ENCODE measurements at places on chromosomes 4 and X.

GRCh38 chr4:102546635-102547034 lies 45.5 kb downstream of the NFKB1 start:
- no peak for DNase-seq

GRCh38 chr4:113090954-113091353 lies 41.5 kb downstream of the ANK2 start:
- DNase-seq, result no peak

- DNase-seq, result no peak
Measured at GRCh38 chr4:176566769-176567168, 226.0 kb downstream of the VEGFC start.

DNA sequence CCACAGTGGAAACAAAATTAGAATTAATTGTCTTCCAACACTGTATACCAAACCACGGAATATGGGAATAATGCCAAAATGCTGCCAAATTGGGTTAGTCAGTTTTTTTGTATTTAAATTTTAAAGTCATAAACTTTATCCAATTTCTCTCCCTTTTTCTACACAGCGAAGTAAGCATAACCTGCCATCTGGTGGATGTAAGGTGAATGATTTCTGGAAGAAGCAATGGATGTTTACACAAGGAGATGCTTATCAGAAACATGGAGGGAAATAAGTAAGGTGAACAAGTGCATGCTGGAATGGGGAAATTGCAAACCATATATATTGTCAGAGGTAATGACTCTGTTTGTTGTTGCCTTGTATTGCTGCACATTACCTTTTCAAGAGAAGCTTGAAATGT lies 691.9 kb downstream of the TECRL start:
- no peak for DNase-seq

GRCh38 chr4:182240161-182241130 lies 2.8 kb upstream of the TENM3 start:
- DNase-seq, result no peak

DNA sequence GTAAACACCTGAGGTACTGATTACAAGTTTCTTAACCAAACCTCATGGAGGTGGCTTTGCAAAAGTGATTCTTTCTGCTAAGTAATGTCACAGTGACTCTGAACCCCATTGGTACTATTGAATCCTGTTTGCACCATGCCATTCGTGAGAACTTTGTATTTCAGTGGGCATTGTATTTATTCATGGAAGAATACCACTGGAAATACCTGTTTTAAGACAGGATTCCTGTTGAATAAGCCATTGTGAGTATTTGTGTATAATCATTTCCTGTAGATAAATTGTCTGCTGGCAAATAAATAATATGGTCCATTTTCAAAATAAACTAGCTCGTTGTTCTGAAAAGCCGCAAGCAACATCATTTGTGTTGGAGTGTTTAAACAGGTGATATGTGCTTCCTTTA lies 136.4 kb upstream of the GUCY1A1 start:
- no peak for DNase-seq

Data from activated T-cell treated with anti-CD3 and anti-CD28 coated beads, Interleukin-2, amount 50 U/mL, for 24 hours (primary cell).